ENCODE measurements at places on chromosomes 2 and 18. TPM values are rescaled to one million over a fixed set of nuclear protein-coding genes. Genes with fewer than 3 reads are reported as not detected.

LRRC30 gene
- total RNA-seq = not detected

TCF7L1 gene
- total RNA-seq = 7.6 TPM

SIX2 gene
- total RNA-seq = not detected

GRCh38 chr2:85773692-85774091 lies 19.9 kb downstream of the ATOH8 start:
- no peak for DNase-seq

DNA sequence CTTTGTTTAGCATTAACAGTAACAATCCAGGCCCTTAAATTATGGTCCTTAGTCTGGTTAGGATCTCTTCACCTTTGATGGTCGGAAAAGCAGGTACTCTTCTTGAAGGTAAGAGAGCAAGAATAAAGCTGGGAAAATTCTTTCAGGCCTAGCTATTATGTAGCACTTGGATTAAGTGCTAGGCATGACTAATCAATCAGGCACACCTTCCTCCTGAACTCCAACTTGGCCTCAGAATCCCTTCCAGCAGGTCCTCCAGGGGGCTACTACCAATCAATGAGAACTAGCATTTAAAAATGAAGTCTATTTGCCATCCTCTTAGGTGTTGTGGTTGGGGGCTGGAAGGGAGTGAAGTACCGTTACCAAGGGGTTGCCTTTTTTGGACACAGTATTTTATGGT lies 3.7 kb downstream of the SMYD1 start:
- DNase-seq = no peak

- no peak for DNase-seq
These were observed 92.4 kb downstream of the RHOB start for GRCh38 chr2:20539133-20539719.

GRCh38 chr2:219079417-219079816 lies 18.7 kb upstream of the IHH start:
- DNase-seq = no peak

- DNase-seq = no peak
These were observed 89.9 kb upstream of the CD226 start for GRCh38 chr18:70037431-70038061.

GRCh38 chr2:102788885-102789260 lies 27.0 kb downstream of the TMEM182 start:
- no peak for DNase-seq

DNA sequence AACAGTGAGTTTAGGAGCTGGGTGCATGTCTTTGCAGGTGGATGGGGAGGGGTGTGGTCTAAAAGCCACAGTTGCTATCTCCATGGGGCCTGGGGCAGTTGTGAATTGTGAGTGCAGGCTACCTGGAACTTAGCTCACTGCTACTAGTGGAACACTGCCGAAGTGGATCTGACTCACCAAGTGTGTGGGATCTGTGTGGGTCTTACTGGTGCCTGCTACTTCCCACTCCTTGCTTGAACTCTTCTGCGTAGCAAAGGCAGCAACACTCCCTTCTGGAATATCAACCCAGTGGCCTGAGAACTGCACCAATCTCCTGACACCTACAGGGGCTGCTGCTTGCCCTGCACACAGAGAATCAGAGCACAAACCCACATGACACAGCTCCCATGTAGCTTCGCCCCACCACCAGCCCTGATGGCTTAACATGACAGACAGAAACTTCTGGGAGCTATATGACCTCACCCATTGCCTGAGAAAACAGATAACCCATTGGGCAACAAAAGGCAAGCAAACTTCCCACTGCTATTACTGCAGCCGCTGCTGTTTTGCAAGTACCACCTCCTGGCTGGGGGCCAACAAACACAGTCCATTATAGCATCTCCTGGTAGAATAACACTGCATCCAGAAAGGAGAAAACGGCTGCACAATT lies 455.1 kb upstream of the DDX18 start:
- no peak for DNase-seq

GRCh38 chr2:105749583-105750400 lies 5.1 kb downstream of the NCK2 start:
- no peak for DNase-seq

- no peak for DNase-seq
These were observed 5.4 kb downstream of the METTL21A start for GRCh38 chr2:207619764-207620203.

- no peak for DNase-seq
These were observed 28.7 kb downstream of the ESCO1 start for GRCh38 chr18:21571772-21572171.

Measured in mucosa of gallbladder (tissue), 1 donor.